ENCODE measurements at places on chromosomes 7 and 10.

- no peak for DNase-seq
Measured at GRCh38 chr10:124536496-124537050, 75.0 kb downstream of the LHPP start.

GRCh38 chr7:69849268-69849667 is 251.0 kb downstream of the AUTS2 start:
- DNase-seq = no peak

- no peak for DNase-seq
Measured at GRCh38 chr10:3408603-3409365, 236.2 kb upstream of the PITRM1 start.

DNA sequence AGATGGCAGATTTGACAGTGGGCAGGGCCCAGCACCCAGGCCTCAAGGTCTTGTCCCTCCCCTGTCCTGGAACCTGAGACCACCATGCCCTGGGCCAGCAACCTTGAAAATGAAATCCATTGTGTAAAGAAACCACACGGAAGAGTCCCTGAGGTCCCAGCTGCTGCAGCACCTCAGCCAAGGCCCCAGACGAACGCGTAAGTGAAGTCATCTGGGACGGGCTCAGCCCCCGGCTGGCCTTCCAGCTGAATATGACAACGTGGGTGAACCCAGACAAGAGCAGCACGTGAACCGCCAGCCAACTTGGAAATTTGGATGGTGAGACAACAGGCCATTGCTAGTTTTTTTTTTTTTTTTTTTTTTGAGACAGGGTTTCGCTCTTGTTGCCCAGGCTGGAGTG is 70.3 kb downstream of the CYTH3 start:
- no peak for DNase-seq

GRCh38 chr10:60224066-60224705 is 165.5 kb downstream of the ANK3 start:
- no peak for DNase-seq

All from GOT3 (cell line).